H9 (cell line): ENCODE measurements at places on chromosomes 5 and 9.

GRCh38 chr9:26949637-26950069 lies 2.6 kb upstream of the PLAA start:
- no peak for DNase-seq

DNA sequence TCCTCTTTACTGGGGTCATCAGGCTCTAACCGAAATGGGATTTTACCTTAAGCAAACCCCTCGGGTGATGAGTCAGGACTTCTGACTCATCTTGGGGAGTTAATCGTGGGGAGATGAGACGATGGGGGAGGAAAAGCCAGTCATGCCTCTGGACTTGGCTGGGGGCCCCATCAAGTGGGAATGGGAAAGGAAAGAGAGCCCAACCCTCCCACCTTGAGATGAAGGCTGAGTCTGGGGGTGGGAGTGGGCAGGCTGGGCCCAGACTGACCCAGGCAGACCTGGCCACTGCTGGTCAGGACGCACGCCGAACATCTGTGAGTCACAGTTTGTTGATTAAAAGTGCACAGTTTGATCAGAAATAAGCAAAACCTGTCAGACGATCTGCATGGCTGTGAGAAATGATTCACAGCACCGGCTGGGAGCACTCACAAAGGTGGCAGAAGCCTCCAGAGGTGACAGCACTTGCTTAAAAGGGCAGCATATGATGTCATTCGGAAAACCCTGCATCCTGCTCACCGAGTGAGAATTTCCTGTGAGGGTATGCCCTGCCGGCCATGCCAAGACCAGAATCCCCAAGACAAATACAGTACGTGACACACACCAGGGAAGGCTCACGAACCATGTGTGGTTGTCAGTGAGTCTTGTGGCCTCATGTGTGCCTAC lies 50.0 kb upstream of the SLC25A51 start:
- no peak for DNase-seq

GRCh38 chr5:154642499-154643245 lies 112.5 kb upstream of the LARP1 start:
- DNase-seq, result no peak

DNA sequence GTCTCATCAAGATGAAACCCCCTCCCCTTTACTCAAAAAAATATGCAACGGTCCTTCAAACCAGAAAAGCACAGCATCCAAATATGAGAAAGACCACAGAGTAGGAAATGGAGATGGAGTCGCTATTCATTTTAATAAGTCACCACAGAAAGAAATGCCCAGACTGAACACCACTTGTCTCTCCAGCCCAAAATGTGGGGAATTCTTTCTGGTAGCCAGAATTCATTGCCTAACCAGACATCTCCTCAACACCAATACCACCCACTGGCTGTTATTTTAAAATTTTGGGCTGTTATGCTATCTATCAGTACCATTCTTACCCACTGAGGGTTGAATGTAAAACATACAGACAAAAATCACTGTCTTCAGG lies 100.1 kb downstream of the SUSD1 start:
- DNase-seq, result no peak

GRCh38 chr5:11302663-11303062 lies 541.6 kb upstream of the DAP start:
- no peak for DNase-seq

DNA sequence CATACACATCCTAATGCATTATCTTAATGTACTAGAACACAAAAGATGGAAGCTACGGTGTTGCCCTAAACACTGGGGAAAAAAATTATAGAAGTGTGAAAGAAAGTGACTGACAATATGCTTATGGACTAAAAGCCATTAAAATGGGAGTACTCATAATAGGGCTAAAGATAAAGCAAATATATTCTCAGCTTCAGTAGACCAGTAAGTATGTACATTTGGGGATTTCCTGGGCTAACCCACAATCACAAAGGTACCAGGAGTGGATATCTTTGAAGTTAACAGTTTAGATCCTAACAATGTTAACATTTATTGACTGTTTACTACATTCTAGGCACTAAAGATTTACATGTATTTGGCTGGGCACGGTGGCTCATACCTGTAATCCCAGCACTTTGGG lies 36.9 kb downstream of the PTGER4 start:
- no peak for DNase-seq

GRCh38 chr9:115593587-115594091 lies 475.7 kb upstream of the TNC start:
- DNase-seq, result peak; percentile 36

DNA sequence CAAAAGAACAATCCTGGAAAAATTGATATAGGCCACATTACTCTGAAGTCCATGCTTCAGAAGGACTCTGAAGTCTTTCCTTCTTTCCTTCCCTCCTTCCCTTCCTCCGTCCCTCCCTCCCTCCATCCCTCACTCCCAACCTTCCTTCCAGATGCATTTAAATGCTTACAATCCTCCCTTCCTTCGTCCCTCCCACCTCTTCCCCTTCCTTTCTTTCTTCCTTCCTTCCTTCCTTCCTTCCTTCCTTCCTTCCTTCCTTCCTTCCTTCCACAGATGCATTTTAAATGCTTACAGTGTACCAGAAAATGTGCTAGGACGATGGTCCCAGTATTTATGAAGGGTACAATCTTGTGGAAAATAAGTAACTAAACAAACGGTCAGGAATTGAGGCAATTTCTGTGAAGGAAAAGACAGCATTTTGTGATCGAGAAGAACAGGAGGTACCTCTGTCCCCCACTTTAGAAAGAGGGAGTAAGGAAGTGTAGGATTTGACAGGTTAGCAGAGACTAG lies 181.3 kb upstream of the TUT7 start:
- no peak for DNase-seq

GRCh38 chr5:129477532-129477931 lies 17.4 kb downstream of the ADAMTS19 start:
- DNase-seq, result no peak

DNA sequence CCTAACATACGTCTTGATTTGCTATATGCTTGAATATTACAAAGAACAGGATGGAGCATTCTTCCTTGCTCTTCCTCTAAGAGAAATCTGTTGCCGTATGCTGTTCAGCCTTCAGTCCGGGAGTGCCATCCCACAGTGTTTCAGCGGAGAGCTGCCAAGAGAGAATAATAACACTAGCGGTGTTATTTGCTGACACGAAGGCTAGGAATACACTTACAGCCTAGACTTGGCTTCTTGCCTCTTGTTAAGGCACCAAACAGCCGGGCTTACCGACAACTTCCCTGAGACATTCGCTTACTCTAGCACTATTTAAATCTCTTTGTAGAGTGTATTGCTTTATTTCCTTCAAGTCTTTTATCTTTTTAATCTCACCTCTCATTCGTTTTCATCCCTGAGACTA lies 31.4 kb downstream of the KCTD16 start:
- DNase-seq, result no peak

DNA sequence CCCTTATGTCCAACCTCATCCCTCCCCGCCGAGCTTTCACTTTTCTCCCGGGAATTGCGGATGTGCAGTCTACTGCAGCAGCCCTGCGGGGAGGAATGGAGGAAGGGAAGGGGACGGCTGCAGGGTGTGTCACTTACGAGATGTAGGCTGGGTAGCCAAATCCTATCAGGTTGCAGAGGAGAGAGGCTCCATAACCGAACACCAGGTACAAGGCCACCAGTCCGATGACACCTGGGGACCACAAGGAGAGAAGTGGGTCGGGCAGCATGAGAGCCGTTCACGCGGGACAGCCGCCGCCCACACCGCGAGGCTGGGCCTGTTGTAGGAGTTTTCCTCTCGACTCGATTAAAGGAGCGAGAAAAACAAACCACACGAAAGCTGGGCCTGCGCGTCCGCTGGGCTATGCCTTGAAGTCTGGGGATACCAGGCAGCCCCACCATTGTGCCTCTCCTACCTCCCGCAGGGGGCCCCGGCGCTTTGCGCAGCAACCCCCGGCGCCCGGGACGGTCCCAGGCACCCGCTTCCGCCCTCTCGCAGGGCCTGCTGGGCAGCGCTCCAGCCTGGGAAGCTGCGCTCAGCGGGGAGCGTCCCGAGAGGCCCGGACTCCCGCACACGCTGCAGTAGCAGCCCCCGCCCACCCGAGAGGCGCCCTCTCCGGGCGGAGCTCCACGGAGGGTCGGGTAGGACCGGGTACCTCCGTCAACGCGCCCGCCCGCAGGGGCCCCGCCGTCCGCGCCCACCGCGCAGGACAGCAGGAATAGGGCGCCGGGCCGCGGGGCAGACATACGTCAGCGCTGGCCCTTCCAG lies 798 bp downstream of the REEP5 start:
- peak; percentile 72 for DNase-seq

GRCh38 chr5:168829044-168829443 lies 249.9 kb upstream of the PANK3 start:
- no peak for DNase-seq

GRCh38 chr5:7822449-7822848 lies 28.5 kb downstream of the CFAP90 start:
- no peak for DNase-seq

GRCh38 chr9:4417578-4418325 lies 72.5 kb upstream of the SLC1A1 start:
- DNase-seq, result no peak

DNA sequence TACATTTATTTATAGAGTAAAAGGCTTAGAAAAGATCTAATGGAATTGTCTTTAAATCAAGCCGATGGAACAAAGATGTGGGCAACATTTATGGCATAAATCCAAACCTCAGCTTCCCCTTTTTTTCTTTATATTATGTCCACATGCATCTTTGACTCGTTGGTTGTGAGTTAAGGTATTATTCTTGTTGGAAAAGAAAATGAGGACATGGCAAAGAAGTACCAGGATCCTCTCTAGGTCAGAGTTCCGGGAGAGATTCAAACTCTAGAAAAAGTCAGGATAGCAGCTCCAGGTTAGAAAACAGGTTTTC lies 508 bp upstream of the NME5 start:
- DNase-seq, result no peak

DNA sequence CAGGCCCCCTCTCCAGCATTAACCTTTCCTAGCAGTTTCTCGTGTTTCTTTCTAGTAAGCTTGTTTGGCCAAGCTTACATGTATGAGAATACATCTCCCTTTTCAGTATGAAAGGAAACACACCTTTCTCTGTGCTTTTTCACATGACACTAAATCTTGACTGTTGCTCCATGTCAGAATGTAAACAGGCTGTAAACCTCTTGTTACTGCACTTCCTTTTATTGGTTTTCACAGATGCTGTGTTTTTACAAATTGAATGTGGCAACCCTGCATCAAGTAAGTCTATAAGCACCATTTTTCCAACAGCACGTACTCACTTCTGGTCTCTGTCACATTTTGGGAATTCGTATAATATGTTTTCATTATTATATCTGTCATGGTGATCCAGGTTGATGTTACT lies 2.2 kb upstream of the CANX start:
- no peak for DNase-seq

GRCh38 chr5:72101828-72102227 lies 5.4 kb upstream of the MAP1B start:
- no peak for DNase-seq

DNA sequence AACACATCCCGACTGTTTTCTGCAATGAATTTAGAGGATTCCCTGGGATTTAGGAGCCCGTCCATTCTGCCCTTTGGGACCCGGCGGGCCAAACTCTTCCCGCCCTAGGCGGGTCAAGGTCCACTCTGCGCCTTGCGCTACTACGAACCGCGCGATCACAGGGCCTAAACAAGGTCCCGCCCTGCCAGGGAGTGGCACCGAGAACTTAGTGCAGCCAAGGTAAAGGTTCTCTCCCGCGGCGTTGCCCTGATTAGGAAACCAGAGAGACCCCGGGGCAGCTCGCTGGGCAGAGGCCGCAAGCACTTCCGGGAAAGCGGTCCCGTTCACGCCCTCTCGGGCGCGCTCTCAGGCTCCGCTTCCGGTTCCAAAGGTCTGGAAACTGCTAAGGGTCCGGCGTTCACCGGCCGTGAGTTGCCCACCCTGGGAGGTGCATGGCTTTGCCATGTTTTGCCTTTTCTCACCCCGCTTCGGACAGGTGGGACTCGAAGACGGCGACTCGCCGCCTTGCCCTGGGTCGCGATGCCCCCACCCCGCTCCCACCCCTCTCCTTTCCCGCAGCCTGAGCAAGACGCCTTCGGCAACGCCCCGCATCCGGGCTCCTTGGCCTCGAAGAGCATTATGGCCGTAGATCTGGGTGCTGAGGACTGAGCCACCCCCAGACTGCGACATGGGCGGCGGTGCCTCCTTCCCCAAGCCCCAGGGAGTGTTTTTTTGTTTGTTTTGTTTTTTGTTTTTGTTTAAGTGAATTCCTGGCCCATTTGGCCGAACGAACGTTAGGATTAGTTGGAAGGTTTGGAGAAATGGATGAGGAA lies 23.4 kb downstream of the HNRNPK start:
- DNase-seq, result peak; percentile 59

DNA sequence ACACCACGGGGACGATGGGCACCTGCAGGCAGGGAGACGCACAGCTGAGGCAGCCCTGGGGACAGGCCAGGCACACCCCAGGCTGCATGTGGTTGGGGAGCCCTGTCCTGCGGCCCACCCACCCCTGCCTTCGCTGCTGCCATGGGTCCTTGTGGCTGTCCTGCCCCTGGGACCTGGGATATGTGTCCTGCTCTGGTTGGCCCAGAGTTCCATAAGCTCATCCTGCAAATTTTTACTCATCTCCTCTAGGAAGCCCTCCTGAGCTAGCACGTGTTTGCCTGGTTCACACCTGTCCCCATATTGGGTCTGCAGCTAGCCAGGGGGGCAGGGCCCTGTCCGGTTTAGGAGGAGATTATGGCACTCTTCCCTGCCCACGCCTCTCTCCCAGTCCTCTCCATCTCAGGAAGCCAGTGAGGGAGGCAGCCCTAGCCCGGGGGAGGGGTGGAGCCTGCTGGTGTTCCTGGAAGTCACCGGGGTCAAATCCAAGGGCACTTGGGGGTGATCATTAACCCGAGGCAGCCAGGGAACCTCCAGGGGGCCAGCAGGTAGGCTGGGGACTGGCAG lies 12.2 kb downstream of the EGFL7 start:
- DNase-seq, result no peak

DNA sequence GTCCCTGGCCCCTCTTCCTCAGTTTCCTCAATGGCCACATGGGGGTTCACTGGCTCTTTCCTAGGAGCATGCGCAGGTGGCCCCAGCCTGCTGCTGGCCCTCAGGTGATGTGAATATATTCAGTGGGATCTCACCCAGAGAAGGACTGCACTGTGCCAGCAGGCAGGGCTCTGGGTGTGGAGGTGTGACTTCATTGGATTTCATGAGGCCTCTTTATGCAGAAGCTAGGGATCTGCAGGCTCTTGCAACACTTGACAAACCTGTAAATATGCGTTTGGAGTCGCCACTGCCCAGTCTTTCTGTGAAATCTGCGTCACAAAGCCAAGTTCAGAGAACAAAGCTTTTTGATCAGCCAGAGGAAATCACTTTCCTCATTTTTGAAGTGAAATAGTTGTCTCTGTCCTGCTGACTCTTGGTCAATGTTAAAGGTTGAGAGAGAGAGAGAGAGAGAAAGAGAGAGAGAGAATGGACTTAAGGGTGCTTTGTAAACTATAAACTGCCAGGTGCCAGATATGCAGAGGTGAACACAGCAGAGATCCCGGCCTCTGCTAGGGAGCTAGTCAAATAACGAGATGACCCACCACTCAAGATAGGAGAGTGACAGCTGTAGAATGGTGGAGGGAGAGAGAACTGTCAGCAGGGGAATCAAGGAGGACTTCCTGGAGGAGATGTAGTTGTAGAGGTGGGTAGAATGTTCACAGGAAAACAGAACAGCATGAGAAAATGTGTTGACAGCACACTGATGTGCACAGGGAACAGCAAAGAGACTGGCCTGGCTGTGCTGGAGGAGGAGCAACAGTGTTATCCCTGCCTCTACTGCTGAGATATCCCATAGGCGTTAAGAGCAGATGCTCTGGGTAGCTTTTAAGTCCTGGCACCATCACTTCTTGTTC lies 167.0 kb upstream of the ZNF618 start:
- DNase-seq, result peak; percentile 38
